Mammary epithelial cell (primary cell): ENCODE measurements at places on chromosomes 11 and 22. TPM values are rescaled to one million over a fixed set of nuclear protein-coding genes. Genes with fewer than 3 reads are reported as not detected.

The SERHL2 gene
- 2.3 TPM for total RNA-seq

The RASL10A gene
- total RNA-seq, result not detected

The FOLR1 gene
- total RNA-seq, result 13.5 TPM

The PKNOX2 gene
- 0.33 TPM for total RNA-seq

The MACROD1 gene
- total RNA-seq, result 13.2 TPM

The HBD gene
- total RNA-seq, result not detected

The TEX12 gene
- 0.50 TPM for total RNA-seq

The CENPM gene
- total RNA-seq, result 0.50 TPM

The EIF4G2 gene
- 953 and 956 TPM in 2 replicates for total RNA-seq

DNA sequence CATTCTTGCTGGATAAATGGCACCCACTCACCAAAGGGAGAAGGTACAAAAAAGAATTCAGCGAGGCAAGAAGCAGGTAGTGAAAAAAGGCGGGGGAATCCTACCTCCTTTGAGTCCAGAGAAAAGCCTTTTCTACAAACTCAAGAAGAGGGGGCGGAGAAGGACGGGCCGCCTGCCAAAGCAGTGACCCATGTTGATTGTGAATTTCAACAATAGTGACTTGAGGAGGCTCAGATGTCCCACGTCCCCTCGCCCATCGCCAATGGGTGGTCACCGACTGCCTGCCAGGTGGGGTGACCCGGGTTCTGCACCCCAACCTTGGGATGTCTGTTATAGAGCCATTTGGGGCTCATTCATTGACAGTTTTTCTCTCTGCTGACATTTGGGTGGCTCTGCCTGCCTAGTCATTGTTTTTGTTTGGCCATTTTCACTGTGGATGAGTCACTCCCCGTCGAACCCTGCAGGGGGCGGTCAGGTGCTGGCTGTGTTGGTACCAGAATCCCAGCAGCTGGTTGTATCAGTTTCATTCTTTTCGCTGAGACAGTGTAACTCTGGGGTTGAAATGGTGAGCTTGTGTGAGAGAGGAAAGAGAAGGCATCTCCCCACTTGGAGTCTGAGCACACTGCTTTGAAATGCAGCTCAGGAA, 163.4 kb upstream of the NCAM1 start:
- peak; percentile 56 for DNase-seq

- DNase-seq, result no peak
These were observed 25.9 kb upstream of the POU2AF3 start for GRCh38 chr11:111272420-111272819.

- DNase-seq, result no peak
These were observed 263.3 kb upstream of the SYN3 start for GRCh38 chr22:33321466-33321865.

- DNase-seq, result peak; percentile 59
These were observed 857 bp downstream of the ARCN1 start for GRCh38 chr11:118572981-118573550.
